ENCODE measurements at places on chromosomes 4 and X.

DNA sequence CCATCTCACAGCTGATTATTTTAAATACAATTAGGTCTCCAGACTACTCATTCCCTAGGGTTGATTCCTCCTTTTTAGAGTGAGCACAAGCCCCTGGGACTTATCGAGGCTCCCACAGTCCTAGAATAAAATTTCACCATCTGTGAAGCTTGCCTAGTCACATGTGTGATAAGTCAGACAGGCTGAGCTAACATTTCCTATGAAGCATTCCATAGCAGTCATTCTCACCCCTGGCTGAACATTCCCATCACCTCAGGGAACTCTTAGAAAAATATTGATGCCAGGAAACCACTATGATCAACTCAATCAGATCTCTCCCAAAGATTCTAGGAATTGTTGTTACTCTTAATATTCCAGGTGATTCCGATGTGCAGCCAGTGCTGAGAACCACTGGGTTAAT, 37.7 kb downstream of the ARHGEF9 start:
- peak; percentile 41 for DNase-seq

GRCh38 chr4:182969651-182970279, 52.6 kb upstream of the DCTD start:
- DNase-seq = no peak

GRCh38 chr4:6019316-6020263, 1.4 kb upstream of the C4orf50 start:
- DNase-seq = no peak

DNA sequence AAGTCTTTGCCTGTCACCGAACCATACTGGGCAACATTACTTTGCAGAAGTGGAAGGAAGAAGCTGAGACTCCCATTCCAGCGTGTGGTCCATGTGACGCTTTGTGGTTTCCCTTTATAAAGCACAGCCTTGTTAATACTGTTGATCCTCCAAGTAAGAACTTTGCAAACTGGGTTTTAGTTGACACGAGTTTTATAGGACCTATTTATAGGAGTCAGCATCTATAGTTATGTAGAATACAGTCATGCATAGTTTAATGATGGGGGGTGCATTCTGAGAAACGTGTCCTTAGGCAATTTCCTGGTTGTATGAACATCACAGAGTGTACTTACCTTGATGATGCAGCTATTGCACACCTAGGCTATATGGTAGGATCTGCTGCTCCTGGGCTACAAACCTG, 1879.4 kb upstream of the TENM3 start:
- no peak for DNase-seq

DNA sequence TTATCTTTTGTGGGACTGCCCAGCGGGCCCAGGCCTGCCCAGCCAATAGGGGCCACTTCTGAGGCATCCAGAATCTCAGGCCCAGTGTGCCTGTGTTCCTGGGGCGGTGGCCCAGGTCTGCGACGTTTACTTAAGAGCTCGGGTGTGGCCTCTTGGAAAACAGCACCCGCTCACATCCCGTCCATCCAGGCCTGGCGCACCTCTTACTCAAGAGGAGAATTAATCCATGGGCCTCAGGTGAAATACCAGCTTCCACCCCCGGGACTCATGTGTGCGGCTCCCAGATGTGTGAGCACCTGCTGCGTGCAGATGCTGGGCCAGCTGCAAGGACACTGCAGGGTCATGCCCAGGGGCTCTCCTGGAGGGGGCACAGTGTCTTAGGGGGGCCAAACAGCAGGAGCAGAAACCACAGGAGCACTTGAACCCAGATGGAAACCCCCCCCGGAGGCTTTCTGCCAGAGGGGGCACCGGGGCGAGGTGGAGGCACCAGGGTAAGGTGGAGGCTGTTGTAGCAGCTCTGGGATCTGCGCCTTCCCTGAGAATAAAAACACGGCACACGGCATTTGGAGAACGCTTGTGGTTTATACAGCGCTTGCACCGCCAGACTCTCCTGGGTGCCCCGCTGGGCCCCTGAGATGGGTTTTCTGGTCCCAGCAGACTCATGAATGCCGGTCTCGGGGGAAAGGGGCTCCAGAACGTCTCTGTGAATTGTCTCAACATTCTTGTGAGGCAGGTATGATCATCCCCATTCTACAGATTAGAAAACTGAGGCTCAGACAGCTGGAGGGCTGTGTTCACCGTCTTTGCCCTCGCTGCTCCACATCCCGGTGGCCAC, 2.8 kb downstream of the PSAPL1 start:
- no peak for DNase-seq

DNA sequence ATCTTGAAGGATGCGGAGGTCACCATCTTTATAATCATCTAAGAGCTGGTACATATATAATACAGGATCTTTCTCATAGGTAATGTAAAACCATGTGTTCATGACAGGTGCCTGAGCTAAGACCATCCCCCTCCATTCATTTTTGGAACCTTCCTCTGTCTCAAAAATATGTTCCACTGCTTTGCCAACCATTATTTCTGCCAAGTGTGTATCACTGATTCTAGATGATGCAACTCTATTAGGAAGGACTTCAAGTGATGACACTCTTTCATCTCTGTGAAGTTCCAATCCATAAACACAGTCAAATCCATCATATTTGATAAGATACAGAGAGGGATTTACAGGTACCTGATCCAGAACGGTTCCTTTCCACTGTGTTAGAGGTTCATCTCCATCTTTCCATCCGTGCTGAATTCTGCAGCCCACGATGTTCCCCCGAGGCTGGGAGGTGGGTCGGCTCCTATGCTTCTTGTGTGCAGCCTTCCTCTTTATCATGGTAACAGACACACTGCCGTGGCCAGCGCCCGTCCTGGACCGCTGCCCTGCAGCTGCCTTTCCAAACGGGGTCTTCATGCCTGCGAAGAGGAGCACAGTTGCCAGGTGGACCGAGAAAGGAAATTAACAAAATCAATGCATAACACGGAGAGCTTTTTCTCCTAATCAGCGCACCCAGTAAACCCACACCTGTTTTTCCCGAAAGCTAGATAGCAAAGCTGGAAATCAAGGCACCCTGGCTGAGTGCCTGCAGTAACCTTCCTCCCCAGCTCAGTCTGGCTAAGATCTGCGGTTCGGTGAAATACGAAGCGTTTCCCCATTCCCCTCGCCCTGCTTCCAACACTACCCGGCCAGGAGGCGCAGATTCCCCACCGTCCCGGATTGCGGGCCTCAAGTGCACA, 718 bp downstream of the SPIN3 start:
- DNase-seq = no peak

DNA sequence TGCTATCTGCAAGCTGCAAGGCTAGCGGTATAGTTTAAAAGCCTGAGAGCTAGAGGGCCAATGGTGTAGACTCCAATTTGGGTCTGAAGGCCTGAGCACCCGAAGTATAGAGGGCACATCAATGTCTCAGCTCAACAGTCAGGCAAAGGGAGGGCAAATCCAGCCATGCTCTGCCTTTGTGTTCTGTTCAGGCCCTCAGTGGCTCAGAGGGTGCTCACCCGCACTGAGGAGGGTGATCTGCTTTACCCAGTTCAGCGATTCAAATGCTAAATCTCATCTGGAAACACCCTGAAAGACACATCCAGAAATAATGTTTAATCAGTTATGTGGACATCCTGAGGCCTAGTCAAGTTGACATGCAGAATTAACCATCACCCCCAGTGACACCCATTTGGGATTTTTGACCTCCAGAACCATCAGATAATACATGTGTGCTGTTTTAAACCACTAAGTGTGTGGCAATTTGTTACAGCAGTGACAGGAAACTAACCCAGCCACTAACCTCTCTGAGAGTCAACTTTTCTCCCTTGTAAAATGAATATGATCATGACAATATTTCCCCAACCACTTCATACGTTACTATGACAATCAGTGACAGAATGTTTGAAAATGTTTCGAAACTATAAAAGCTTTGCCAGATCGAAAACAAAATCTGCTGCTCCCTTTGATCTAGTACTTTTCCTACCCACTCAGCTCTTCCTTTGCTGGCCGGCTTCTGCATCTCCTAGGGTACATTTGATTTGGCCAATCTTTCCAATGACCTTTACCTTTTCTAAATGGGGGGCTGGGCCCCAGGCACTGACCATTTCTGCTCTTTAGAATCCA, 8.4 kb upstream of the TBL1X start:
- no peak for DNase-seq

DNA sequence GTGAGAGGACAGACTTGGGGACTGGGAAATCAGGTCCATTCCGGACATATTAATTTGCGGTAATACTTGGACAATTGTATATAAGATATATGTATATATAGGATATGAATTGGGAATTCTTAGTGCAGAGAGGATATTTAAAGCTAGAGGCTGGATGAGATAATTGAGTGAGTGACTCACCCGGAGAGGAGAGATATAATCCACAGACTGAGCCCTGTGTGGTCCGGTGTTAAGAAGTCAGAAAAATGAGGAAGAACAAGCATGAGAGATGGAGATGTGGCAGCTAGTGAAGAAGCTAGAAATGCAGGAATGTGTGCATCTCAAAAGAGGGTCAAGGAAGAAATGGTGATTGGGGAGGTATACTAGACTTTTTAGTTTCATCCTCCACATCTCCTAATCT, 336.2 kb downstream of the SLC7A11 start:
- no peak for DNase-seq

DNA sequence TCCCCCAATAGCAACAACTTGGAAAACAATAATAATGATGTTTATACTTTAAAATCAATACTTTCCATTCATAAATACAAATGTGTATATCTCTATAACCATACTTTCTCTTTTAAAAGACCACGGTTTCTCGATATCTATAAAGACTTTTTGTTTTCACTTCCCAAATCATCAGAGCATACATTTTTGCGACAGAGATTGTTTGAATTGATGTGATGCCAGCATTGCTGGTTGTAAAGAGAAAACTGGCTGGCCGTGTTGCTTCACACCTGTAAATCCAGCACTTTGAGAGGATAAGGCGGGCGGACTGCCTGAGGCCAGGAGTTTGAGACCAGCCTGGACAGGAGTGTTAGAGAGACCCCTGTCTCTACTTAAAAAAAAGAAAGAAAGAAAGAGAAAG, 77.6 kb upstream of the ZNF518B start:
- no peak for DNase-seq

DNA sequence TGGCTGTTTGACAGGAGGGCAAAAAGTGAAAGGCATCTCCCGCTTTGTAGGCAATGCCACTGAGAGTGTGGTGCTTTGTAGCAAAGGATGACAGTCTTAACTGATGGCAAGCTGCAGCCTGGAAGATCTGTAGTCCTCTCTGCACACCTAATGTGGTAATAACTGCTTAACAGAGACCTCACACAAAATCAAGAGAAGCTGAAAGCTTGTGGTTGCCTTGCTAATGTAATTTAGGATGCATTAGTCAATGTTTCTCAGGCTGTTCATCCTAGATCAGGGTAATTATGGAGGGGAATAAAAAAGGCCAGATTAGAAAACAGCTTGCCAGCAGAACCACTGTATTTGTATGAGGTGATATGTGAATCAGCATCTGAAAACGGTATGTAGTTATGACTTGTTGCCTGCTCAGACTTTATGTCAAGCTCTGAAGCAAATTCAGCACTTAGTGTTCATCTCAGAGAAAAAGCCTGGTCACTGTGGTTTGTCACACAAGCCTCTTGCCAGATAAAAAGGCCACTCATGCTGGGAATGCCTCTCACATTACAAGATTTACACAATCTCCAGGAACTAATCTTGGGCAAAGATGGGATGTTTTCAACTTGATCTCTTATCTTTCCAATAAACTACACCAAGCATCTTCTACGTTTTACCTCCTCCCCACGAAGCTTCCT, 130.8 kb downstream of the ENOX2 start:
- DNase-seq = no peak

DNA sequence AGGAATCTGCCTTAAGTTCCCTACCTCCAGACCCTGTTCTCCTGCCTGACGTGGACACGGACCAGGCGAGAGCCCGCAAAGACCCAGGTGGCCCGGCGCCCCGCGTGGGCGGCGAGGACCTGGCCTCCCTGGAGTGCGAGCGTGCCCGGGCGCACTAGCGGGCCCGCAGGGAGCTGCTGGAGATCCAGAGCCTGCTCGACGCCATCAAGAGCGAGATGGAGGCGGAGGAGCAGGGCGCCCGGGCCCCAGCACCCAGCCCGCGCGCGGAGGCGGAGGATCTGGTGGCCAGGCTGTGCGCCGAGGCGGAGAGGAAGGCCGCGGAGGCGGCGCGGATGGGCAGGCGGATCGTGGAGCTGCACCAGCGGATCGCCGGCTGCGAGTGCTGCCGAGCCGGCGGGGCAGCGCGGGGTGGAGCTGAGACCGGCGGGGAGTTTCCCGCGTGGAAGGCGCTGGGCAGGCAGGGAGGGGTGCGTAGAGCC, 18.2 kb downstream of the MRFAP1 start:
- DNase-seq = no peak

- DNase-seq = no peak
Measured at GRCh38 chr4:70187216-70187615, 8.3 kb upstream of the ODAM start.

DNA sequence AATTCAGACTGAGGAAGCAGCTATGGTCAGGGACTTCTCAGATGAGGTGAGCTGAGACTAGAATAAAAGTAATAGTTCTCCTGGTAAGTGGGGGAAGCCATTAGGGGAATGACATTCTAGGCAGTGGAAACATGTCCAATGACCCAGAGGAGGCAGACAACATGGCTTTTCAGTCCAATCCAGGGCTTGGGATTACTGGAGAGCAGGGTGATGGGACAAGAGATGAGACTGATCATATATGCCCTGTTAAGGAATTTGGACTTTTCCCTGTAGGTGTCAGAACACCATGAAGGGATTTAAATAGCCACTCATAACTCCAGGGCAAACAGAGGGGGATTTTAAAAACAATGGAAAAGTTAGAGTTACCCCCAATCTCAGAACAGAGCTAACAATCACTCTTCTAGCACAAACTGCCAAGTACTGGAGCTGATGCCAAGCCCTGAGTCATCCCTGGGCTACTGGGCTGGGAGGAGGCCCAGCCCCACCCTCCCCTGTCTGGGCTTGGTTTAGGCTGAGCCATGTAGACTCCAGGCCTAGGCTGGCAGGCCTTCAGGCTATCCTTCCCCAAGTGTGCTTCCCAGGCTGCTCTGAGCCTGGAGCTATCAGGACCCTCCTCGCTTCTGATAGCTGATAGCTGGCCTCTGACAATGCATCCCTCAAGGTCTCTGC, 22.7 kb upstream of the MSN start:
- DNase-seq = peak; percentile 16

DNA sequence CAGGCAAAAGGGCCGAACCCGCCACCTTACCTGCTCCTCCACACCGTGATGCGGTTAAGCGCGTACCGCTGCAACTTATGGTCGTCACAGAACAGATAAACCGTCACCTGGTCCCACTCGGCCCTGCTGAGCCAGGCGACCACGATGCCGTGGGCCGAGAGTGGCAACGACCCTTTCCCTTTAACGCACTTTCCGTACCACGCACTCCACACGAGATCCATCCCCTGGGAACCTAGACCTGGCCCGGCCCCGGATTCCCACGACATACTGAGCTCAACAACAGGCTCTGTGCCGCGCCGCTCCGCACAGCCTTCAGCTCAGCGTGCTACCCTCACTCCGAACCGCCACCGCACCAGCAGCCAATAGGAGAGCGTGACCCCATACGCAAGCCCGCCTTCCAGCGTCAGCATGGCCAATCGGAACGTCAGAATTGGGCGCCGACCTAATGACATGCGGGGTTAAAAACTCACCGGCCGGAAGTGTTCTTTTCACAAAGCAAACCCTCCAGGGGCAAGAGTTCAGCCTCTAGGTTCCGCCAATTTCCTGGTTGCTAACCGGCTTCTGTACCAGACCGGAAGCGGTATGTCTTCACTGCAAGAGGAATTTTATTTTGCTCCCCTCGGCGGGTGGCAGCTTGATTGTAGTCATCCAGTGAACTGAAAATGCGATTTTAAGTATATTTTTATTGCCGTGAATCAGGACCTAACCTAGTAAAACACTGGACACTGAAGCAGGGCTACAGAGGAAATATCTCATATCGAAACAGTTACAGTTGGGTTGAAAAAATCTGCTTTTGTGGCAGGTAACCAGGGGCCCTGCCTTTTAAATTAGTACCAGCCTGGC, at the start of gene LAS1L:
Gene LAS1L (minus strand): TSS at position 338 of the 843 bp plus-strand sequence. CDS start 72 bp downstream, at position 266.
- peak; percentile 68 for DNase-seq

All from kidney glomerular epithelial cell (primary cell).